Activated CD4-positive, alpha-beta T cell treated with anti-CD3 and anti-CD28 coated beads for 24 hours (primary cell): ENCODE measurements at places on chromosomes 1 and 21.

- no peak for DNase-seq
Measured at GRCh38 chr1:38241594-38242334, 195.2 kb upstream of the POU3F1 start.

DNA sequence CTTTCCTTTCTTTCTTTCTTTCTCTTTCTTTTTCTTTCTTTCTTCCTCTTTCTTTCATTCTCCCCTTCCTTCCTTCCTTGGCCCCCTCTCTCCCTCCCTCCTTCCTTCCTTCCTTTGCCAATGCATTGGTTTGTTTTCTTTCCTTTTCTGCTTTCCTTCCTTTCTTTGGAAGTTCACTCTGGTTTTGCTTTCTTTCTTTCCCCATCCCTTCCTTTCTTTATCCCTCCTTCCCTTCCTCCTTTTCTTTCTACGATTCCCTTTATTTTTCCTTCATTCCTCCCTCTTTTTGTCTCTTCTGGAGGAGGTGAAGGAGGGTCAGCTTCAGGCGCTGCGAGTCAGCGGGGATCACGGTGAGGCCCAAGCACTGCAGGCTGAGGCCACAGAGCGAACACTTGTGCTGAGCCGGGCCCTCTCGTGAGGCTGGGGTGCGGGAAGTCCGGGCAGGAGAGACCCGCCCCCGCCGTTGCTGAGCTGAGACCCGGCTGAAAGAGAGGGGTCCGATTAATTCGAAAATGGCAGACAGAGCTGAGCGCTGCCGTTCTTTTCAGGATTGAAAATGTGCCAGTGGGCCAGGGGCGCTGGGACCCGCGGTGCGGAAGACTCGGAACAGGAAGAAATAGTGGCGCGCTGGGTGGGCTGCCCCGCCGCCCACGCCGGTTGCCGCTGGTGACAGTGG is 1.5 kb downstream of the SIM2 start:
- DNase-seq: no peak

- no peak for DNase-seq
Measured at GRCh38 chr21:18449605-18450550, 46.3 kb upstream of the TMPRSS15 start.

- DNase-seq: no peak
Measured at GRCh38 chr1:98452162-98452561, 209.4 kb upstream of the SNX7 start.

DNA sequence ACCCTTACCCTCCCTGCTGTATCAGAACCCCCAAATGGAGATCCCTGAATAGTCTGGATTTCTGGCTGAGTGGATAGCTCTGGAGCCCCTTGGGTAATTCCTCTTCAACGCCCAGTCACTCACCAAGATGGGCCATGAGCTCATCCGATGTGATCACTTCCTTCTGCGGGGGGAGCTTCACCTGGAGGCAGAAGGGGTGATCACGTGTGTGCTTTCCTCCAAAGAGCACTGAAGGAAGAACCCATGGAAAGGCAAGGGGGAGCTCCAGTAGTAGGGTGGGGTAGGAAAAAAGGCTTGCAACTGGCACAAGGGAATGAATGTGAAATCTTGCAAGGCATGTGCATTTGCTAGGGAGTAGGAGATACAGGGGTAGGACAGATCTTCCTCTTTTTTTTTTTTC is 5.1 kb downstream of the MINDY1 start:
- DNase-seq: no peak

- no peak for DNase-seq
Measured at GRCh38 chr1:109498161-109498801, 4.4 kb downstream of the CYB561D1 start.

DNA sequence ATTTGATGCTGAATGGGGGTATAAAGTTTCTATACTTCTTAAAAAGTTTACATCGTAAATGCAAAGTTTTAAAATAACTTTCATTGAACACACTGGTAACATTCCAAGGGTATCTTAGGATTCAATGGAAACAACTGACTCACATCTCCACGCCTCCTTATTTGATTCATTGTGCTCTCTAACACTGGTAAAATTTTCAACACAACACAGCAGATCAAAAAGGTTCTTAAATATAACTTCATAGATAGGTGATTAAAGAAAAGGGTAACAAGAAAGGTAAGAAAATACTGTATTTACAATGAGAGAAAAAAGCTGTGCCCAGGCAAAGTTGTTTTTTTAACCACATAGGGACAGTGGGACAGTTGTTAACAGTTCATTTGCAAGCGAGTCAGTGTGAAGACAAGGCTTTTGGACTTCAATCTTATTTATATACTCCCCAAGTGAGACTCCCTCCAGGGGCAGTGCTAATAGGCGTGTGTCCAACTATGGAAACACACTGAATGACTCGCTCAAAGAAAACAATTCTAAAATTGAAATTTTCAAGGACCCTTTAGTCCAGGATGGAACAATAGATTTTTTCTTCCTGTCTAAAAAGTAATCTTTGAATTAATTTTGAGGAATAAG is 140.5 kb downstream of the TIAM1 start:
- DNase-seq: no peak

DNA sequence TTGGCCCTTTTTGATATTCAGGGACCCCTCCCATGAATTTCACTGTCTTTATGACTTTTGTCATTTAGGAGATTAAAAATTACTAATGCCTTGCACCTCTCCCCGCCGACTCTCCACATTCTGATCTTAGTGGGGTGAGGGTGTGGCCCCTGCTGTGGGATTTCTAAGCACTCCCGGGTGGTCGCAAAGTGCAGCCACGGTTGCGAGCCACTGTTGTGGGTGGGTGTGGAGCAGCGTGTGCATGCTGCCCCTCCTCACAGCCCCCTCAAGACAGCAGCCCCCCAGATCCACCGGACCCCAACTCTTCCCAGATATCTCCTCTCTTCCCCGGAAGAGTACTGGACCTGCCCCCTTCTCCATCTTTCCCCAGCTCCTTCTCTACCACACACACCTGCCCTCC is 66.6 kb upstream of the EFHD2 start:
- no peak for DNase-seq

DNA sequence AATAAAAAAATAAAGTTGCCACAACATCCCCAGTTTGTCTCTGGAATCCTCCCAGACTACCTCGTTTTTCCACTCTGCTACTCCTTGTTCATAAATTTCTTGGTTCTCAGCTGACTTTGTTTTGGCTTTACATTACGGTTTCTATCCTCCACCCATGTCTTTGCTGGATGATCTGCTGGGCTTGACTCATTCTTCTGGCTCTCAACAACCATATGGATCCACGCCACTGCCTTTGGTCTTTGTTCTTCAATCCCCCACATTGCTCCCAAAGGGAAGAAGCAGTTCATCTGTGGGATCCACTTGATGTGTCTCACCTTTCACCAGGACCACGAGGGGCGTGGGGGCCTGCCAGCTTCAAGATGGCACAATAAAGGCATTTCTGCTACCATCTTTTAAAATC is 67.1 kb upstream of the NBL1 start:
- no peak for DNase-seq

GRCh38 chr1:178472531-178472930 is 24.2 kb downstream of the CLEC20A start:
- DNase-seq: no peak

- DNase-seq: no peak
Measured at GRCh38 chr21:42063191-42063570, 7.9 kb upstream of the UMODL1 start.

DNA sequence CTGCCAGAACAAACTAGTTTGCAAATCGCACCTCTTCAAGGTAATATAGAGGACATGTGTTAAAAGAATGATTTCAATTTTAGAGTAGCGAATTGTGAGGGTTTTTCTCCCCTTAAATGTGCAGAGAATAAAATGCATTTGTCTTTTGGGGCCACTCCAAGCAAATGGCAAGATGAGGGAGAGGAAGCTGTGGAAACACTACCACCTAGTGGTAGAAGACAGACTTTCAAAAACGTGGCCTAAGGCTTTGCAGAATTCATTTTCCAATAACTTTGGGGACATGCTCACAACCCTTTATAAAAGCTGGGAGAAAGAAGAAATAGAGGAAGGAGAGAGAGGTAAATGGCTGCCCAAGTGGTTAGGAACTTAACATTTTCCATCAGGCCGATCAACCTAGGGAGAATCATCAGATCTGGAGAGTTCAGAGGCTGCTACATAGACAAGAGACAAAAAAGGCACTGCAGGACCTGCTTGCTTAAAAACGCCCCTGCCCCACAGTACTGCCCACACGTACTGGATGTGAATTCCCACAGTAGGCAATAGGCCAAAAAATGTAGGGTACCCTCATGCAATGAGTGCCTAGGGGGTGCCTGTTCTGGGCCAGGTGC is 15.7 kb upstream of the RCAN1 start:
- DNase-seq: no peak

DNA sequence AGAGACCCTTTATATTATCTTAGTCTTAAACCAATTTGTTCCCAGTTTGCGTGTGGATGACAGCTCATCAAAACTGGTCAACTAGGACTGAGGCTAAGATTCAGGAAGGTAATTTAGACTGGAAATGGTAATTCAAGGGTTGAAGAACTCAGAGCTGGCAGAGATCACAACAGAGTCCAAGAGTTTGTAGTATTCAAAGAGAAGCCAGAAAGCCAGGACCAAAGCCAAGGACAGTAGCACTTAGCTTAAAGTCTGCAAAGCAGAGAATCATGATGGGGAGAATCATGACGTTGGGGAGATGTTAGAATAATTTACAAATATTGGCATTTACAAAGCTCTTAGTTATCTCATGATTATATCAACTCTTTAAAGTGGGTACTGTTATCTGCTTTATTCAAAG is 32.6 kb downstream of the RNF11 start:
- no peak for DNase-seq

- no peak for DNase-seq
Measured at GRCh38 chr1:82387012-82387366, 586.3 kb downstream of the ADGRL2 start.

DNA sequence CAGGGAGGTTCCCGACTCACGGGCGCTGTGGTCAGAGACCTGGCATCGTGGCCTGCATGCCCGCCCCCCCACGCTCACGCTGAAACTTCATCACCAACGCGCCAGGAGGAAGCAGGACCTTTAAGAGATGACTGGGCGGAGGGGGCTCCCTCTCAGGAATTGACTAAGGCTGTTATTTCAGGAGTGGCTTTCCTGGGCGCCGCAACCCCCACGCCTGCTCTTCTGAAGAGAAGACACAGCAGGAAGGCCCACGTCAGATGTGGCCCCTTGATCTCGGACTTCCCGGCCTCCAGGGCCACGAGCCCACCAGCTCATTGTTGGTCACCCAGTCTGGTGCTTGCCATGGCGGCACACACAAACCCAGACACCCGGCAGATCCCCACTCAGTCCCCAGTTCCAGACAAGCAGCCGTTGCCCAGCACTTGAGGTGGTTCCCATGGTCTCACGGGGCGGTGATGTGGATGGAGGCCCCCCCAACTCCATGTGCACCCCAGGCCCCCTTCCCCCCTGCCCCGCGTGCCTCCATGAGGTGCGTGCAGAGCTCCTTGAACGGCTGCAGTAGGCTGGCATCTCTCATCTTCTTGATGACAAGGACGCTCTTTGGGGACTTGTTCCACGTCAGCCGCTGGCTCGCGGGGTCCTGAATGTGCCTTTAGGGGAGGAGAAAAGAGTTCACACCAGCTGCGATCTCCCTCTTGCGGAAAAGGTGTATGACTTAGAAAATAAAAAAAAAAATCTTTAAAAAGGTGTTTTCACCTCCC is 21.4 kb downstream of the NADK start:
- no peak for DNase-seq

GRCh38 chr1:41783189-41783639 is 135.5 kb downstream of the HIVEP3 start:
- peak; percentile 42 for DNase-seq

- DNase-seq: no peak
Measured at GRCh38 chr1:54125386-54126070, 27.3 kb downstream of the CDCP2 start.

DNA sequence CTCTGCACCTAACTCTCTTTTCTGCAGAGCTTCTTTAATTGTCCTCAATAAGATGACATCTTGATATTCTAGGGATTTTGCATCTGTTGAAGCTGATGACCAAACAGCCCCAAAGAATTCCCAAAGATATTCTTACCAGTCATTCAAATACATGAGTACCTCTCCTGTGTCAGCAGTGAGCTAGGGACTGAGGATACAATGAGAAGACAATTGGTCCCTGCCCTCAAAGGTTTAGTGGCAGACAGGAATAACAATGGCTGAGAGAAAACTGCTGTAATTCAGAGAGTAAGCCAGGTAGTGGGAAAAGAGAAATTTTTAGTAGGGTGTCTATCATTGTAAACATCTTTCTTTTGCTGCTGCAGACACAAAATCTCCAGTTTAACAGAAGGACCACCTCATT is 5.9 kb downstream of the MCOLN3 start:
- no peak for DNase-seq

GRCh38 chr21:42351626-42352440 is 1.0 kb upstream of the TFF2 start:
- DNase-seq: no peak

DNA sequence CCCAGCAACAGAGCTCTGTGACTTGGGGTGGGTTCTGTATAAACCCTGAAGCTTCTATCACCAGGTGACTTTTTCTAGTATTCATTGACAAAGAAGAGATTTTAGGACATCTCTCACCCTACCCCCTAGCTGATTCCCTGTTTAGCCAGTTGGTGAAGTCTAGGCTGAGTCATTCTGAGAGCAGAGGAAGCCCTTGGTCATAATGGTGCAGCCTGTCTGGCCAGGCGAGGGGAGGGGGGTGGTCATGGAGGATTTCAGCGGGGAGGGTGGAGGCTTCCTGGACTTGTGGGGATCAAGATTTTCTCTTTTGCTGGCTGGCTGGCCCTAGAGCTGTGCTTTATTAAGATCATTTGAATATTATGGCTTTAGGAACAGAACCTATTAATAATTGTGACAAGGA is 262.6 kb downstream of the CAMTA1 start:
- no peak for DNase-seq

- no peak for DNase-seq
Measured at GRCh38 chr1:67469431-67469830, 39.2 kb upstream of the SERBP1 start.

DNA sequence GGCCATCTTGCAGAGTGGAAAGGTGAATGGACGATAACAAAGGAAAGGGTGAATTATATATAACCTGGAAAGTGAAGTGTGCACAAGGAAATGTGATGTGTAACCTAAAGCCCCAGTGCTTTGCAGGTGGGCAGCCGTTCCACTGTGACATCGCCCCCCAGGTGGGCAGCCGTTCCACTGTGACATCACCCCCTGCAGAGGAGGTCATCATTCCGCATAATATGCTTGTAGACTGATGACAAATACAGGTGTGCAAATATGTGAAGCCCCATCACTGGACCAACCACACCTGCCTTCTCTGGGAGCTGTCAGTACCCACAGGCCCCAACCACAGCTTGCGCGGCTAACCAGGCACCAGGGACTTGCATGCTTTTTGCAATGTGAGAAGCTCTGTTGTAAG is 4.7 kb upstream of the ZNF496 start:
- no peak for DNase-seq

GRCh38 chr1:6105763-6106162 is 60.1 kb downstream of the KCNAB2 start:
- DNase-seq: no peak
